NCI-H774 (cell line): ENCODE measurements at places on chromosomes 4 and X.

DNA sequence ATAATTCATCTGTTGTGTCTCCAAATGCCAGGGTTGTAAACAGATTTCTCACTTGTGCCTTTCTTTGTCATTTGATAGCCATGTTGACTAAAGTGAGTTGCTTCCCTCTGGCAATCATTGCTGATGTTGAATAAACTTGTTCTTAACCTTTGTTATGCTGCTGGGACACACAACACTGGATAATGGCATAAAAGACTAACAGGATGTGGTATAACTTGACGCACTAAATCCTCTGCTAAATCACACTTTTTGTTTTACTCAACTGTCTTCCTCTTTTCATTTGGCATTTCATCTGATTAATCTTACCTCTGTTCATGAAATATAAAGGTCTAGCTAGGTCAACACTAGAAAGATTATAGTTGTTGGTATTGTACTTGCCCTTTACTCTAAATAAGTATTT is 17.6 kb upstream of the CXCL5 start:
- no peak for DNase-seq

DNA sequence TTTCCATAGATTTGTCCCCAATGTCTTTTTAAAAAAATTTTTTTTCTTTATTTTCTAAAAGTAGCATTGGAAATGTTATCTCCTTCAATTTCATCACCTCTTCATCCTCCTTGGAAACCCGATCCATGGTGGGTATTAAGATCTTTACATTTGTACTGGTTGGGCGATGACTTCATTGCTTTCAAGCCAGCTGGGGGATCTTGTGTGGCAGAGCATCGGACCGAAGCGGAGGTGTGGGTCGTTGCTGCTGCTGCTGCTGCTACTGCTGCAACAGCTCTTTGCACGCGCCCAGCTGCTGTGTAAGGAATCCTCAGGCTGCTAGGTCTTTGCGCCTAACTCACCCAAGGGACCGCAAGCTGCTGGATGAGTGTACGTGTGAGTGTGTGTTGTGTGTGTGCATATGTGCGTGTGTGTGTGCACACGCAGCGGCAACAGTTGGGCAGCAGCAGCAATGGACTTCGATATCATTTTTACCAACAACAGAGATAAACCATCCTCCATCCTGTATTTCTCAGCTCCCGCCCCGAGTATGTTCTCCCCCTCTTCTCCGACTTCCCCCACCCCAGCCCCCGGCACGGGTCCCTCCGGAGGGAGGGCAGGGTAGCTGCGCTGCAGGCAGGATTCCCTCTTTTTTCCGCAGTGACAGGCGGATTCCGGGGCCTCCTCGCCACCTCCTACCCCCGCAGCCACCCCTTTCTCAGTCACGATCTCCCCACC is 768 bp upstream of the CDKL5 start:
- DNase-seq: peak; percentile 8

- DNase-seq: no peak
These were observed 41.4 kb upstream of the CHRDL1 start for GRCh38 chrX:110836982-110837381.

- no peak for DNase-seq
These were observed 264.9 kb upstream of the CXorf51A start for GRCh38 chrX:147079457-147079856.

GRCh38 chr4:5366421-5366820 is 315.1 kb downstream of the STK32B start:
- no peak for DNase-seq

GRCh38 chr4:89752932-89753598 is 83.9 kb downstream of the SNCA start:
- DNase-seq: no peak

- peak; percentile 32 for DNase-seq
These were observed at the start of gene ARHGAP4 for GRCh38 chrX:153925739-153926551. Gene ARHGAP4, minus strand, starts transcription at chrX:153926264. Its CDS starts 62 bp downstream, at chrX:153926202.

DNA sequence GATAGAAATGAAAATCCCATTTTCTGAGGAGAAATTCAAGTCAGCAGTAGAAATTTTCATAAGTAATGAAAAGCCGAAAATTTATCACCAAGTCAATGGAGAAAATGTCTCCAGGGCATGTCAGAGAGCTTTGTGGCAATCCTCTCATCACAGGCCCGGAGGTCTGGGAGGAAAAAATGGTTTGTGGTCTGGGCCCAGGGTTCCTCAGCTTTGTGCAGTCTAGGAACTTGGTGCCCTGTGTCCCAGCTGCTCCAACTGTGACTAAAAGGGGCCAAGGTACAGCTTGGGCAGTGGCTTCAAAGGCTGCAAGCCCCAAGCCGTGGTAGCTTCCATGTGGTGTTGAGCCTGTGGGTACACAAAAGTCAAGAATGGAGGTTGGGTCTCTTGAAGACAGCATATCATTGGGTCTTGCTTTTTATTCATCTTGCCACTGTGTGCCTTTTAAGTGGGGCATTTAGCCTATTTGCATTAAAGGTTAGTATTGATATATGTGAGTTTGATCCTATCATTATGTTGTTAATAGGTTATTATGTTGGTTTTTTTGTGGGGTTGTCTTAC is 608.5 kb downstream of the PDHA2 start:
- no peak for DNase-seq

DNA sequence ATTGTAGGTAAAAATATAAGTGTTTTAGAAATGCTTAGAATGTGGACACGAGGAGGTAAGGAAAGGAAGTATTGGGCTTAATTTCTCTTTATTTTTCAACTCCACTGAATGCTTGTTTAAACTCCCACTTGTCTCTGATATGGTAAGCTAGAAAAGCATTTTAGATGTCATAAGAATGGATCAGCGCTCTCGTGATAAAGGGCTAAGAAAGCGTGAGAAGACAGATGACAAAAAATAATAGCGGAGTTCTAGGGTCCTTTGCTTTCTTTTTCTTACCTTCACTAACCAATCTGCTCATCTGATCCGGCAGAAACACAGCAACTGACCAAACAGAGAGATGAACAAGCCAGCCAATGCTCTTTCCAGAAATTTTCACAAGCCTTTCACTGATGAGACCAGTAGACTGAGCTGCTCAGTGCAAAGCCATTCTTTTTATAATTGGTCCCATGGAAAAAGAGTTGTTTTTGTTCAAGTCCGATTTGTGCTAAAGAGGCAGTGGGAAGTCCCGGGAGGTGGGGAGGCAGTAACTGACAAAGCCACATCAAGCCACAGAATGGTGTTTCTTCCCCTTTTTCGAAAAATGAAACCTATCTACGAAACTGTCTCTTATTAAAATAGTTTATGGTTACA is at the start of gene TASL:
TSS of gene TASL (minus strand) at position 405 of the 630 bp plus-strand sequence. CDS start 17,411 bp downstream, outside the sequence.
- no peak for DNase-seq

- DNase-seq: no peak
These were observed 9.4 kb downstream of the FNIP2 start for GRCh38 chr4:158778156-158778711.

GRCh38 chr4:211033-211511 is 86.8 kb downstream of the ZNF718 start:
- DNase-seq: no peak

DNA sequence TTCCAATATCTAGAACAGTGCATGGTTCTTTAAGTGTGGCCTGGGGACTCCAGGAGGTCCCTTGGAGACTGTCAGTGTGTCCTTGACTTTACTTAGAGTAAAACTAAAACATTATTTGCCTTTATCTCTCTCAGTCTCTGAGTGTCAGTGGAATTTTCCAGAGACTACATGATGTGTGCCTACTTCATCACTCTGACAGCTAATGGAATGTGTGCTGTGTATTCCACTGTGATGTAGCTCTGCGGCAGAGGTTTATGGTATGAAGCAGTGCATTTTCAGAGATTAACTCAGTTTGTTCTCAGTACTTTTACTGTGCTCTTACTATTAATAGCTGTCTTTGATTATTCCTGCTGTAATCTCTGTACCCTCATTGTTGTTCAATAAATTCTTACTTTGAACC is 85.6 kb downstream of the MANBA start:
- no peak for DNase-seq

DNA sequence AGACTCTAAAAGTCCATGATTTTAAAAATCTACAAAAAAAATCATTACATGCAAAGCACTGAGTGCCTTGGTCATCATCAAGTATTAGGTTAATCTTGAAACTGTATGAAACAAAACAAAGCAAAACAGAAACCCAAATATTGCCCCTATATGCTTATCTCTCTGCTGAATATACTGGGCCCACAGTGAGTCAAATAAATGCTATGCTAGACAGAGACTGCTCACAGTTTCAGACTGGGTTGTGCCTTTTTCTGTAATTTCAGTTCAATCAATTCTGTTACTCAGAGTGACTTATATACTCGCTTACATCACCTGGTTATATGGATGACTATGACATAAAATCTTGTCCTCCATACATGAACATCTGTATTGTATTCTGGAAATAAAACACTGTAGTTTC is 257.1 kb upstream of the ACTRT1 start:
- no peak for DNase-seq

- DNase-seq: no peak
These were observed 903.7 kb upstream of the ADGRL3 start for GRCh38 chr4:60296386-60296785.

- no peak for DNase-seq
These were observed 34.7 kb upstream of the NYX start for GRCh38 chrX:41412261-41413081.
